Activated B cell treated with CpG ODN at 0.5 μM for 24 hours (primary cell): ENCODE measurements at places on chromosomes 3 and 15. TPM values are rescaled to one million over a fixed set of nuclear protein-coding genes. Genes with fewer than 3 reads are reported as not detected.
A peak's percentile ranks its signal among the peaks of the same experiment; 100 is the strongest.

Gene C3orf52
- total RNA-seq = 1.4 and 1.8 TPM in 2 replicates

GRCh38 chr3:31561891-31562290, 29.2 kb downstream of the STT3B start:
- no peaks in the 10 kb centered on the region for H3K27me3 ChIP-seq
- no peak overlapping the region for H3K27ac ChIP-seq
- no peak for DNase-seq
- H3K36me3 ChIP-seq = peaks cover 19% of the 10 kb centered on the region
- H3K4me3 ChIP-seq = no peak overlapping the region

- no peak overlapping the region for H3K4me3 ChIP-seq
- no peak overlapping the region for H3K27ac ChIP-seq
- peaks cover 24% of the 10 kb centered on the region for H3K27me3 ChIP-seq
- no peak for DNase-seq
These were observed 27.4 kb upstream of the FAM174B start for GRCh38 chr15:92682741-92683510.

DNA sequence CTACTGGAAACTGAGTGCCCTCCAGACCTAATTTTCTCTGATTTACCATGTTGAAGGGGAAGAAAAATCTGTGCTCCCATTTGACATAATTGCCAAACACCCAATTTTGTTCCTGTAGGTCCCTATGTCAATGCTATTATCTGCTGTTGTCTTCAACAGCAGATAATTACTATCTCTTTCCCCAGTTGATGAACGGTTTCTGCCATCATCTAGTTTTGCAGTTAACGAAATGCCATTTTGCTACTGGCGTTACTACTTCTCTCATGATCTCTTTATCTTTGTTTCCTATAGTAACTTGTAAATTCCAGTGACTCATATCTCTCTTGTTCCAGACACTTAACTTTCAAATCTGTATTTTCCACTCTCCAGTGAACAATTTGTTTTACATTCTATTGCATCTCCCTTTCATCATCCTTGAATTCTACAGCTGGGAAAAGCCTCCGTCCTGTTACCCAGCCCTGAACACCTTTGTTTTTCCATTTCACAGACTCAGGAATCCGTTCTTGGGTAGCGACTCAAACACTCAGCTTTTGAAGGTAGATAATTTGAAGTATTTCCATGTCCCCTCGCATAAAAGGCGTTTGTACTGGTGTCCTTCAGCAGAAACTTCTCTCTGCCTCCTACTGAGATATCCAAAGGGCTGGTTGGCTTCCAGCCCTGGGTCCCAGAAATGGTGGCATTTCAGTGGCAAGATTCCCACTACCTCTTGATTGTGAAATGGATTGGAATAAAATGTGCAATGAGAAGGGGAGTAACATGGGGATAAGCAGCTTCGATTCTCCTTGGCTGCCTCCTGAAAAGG, 111.7 kb downstream of the FOXB1 start:
- H3K36me3 ChIP-seq = no peaks in the 10 kb centered on the region
- H3K27ac ChIP-seq = no peak overlapping the region
- no peak overlapping the region for H3K4me3 ChIP-seq
- H3K4me1 ChIP-seq = no peaks in the 10 kb centered on the region
- H3K27me3 ChIP-seq = peaks cover 13% of the 10 kb centered on the region

DNA sequence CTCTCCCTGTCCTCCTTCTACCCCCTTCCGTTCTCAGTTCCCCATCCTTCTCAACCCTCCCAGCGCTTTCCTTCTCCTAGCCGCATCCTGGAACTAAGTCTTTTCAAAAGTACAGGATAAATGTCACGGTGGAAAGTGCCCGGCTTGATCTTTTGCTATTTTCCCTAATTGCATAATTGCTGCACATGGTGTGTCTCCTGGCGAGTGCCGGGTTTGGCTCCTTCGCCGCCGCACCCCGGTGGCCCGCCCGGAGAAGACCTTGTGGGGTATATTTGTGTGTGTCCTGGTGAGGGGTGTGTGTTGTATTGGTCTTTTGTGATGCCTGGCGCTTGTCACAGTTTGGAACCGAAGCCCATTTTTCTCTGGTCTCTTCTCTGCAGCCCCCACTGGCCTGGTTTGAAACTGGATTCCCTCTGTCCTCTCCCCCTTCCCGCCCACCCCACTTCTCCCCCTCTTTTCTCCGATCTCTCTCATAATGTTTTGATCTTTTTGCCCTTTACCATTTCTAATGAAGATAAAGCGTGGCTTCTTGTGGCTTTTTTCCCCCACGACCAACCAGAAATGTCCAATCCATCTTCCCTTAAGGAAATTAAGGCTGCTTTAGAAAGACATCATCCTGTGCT, 692 bp downstream of the UBE2E2 start:
- no peaks in the 10 kb centered on the region for H3K27me3 ChIP-seq
- peaks cover 8% of the 10 kb centered on the region for H3K36me3 ChIP-seq
- peaks cover 43% of the 10 kb centered on the region for H3K4me1 ChIP-seq
- DNase-seq = peak; percentile 36
- H3K4me3 ChIP-seq = peak overlapping the region; percentile 97

Gene LEKR1
- 2.8 and 2.9 TPM in 2 replicates for total RNA-seq

DNA sequence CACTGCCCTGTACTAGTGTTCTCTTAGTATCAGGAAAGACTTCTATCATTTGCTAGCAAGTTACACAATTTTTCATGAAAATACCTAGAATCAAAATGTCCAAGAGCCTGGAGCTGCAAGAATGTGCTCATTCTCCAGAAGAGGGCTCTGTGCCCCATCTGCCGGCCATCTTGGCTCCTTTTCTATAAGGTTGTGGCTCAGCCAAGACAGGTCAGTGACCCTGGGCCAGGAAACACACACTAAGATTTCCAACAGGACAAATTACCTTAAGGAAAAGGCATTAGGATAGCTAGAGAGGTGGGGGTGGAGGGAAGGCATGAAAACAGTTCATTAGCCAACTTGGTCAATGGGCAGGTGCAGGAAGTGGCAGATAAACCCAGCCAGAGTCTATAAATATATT, 20.7 kb downstream of the TIMP4 start:
- H3K27ac ChIP-seq = no peak overlapping the region
- no peaks in the 10 kb centered on the region for H3K36me3 ChIP-seq
- H3K27me3 ChIP-seq = peaks cover 9% of the 10 kb centered on the region
- no peak for DNase-seq
- no peaks in the 10 kb centered on the region for H3K4me1 ChIP-seq
- H3K4me3 ChIP-seq = no peak overlapping the region

- no peak overlapping the region for H3K4me3 ChIP-seq
- DNase-seq = no peak
- H3K27ac ChIP-seq = no peak overlapping the region
- peaks cover 17% of the 10 kb centered on the region for H3K4me1 ChIP-seq
- peaks cover 1% of the 10 kb centered on the region for H3K36me3 ChIP-seq
These were observed 449.8 kb upstream of the TPRG1 start for GRCh38 chr3:188721990-188722389.

DNA sequence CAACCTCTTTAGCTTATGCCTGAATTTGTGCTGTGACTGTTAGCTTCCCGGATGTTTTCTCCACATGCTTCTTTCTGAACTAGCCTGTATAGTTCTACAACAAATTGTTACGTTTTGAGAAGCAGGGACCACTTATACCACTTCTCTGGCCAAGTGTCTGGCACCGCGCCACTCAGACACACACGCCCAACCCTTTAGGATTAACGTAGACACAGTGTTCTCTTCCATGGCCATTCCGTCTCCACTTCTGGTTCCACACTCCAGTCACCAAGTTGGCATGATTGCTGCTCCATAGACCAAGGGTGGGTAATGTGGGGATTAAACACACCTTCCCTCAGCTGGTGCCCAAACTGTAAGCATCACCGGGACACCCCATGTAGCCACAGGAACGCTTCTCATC, 755 bp upstream of the TMEM108 start:
- H3K36me3 ChIP-seq = no peaks in the 10 kb centered on the region
- peak overlapping the region; percentile 29 for H3K4me3 ChIP-seq
- H3K27me3 ChIP-seq = peaks cover 37% of the 10 kb centered on the region
- peaks cover 8% of the 10 kb centered on the region for H3K4me1 ChIP-seq
- H3K27ac ChIP-seq = no peak overlapping the region
- no peak for DNase-seq

Gene PSTPIP1
- total RNA-seq = 33.7 and 42.7 TPM in 2 replicates

GRCh38 chr3:45109771-45110508, 36.2 kb downstream of the CDCP1 start:
- no peak for DNase-seq
- no peaks in the 10 kb centered on the region for H3K36me3 ChIP-seq
- H3K27ac ChIP-seq = no peak overlapping the region
- H3K4me1 ChIP-seq = no peaks in the 10 kb centered on the region

Gene STAG1
- 47.0 and 57.1 TPM in 2 replicates for total RNA-seq

Gene FOXB1
- not detected in 2 replicates for total RNA-seq

DNA sequence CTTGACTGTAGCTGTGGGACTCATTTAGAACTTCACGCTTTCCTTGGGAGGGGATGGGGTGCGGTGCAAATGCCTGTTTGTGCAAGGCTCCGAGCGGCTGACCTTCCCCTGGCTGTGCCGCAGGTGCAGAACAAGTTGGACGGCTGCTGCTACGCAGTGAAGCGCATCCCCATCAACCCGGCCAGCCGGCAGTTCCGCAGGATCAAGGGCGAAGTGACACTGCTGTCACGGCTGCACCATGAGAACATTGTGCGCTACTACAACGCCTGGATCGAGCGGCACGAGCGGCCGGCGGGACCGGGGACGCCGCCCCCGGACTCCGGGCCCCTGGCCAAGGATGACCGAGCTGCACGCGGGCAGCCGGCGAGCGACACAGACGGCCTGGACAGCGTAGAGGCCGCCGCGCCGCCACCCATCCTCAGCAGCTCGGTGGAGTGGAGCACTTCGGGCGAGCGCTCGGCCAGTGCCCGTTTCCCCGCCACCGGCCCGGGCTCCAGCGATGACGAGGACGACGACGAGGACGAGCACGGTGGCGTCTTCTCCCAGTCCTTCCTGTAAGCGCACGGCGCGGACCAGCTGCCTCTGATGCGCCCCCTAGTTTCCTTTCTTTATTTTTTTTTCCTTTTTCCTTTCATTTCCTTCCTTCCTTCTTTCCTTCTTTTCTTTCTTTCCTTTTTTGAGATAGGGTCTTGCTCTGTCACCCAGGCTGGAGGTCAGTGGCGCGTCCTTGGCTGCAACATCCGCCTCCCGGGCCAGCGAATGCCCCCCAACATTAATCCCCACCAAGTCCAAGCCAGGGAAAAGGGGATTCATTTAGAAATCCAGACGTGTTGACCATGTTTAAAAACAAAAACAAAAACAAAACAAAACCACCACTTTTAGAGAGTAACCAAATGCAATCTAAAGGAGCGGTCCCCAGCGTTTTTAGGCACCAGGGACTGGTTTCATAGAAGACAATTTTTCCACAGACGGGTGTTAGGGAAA, 42.7 kb downstream of the EIF2AK4 start:
- peaks cover 41% of the 10 kb centered on the region for H3K36me3 ChIP-seq
- no peaks in the 10 kb centered on the region for H3K27me3 ChIP-seq
- peak overlapping the region; percentile 74 for H3K4me3 ChIP-seq
- H3K4me1 ChIP-seq = no peaks in the 10 kb centered on the region

- H3K27me3 ChIP-seq = peaks cover 22% of the 10 kb centered on the region
- no peak for DNase-seq
- H3K4me3 ChIP-seq = no peak overlapping the region
These were observed 14.4 kb downstream of the FGD5 start for GRCh38 chr3:14832975-14833722.

DNA sequence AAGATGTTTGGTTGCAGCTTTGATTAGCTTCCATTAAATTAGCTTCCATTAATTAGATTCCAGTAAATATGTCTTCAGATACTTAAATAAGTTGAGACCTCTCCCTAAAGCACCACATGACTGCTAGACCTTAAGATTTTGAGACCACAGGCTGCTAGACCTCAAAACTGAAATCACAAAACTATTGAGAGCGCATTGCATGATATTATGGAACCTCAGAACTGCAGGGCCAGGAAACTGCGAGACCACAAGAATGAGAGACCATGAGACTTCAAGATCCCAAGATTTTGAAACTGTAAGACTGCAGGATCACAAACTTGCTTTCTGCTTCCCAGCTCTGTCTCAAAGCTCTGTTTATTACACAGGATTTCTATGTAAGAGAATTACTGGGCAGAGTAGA, 87.4 kb downstream of the TRIM42 start:
- no peak for DNase-seq
- H3K27ac ChIP-seq = no peak overlapping the region
- no peak overlapping the region for H3K4me3 ChIP-seq
- H3K36me3 ChIP-seq = no peaks in the 10 kb centered on the region
- H3K4me1 ChIP-seq = peaks cover 9% of the 10 kb centered on the region
- peaks cover 4% of the 10 kb centered on the region for H3K27me3 ChIP-seq

DNA sequence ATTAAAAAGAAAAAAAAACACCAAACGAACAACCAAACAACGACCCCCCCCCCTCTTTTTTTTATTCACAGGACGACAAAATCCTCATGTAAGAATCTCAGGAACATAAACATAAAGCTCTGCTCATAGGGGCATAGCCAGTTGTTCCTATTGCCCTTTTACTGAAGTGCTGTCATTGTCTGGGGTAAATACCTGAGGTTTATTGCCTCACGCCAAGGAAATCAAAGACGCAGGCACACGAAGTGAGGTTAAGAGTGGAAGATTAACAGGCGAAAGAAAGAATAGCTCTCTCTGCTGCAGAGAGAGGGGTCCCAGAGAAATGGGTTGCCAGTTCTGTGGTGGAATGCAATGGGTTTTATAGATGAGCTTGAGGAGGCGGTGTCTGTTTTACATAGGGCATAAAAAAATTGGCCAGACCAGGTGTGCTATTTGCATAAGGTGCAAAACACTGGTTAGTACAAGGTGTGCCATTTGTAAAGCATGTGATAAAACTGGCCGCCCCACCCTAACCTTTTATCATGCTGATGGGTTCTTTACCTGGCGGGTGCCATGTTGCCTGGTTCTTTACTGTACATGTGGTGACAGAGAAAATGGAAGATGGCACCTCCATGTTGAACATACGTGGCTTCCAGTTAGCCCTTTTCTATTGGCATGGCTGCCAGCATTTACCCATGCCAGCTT, 257.6 kb upstream of the ZPLD1 start:
- no peaks in the 10 kb centered on the region for H3K27me3 ChIP-seq
- no peaks in the 10 kb centered on the region for H3K36me3 ChIP-seq
- H3K4me3 ChIP-seq = no peak overlapping the region
- DNase-seq = no peak
- no peak overlapping the region for H3K27ac ChIP-seq

- H3K27ac ChIP-seq = no peak overlapping the region
- H3K27me3 ChIP-seq = no peaks in the 10 kb centered on the region
- no peak overlapping the region for H3K4me3 ChIP-seq
- DNase-seq = no peak
- no peaks in the 10 kb centered on the region for H3K4me1 ChIP-seq
These were observed 162.9 kb downstream of the ITPR1 start for GRCh38 chr3:4656059-4656458.

Gene KLF13
- 177 and 178 TPM in 2 replicates for total RNA-seq

Gene PEX5L
- total RNA-seq = not detected in 2 replicates

- H3K27ac ChIP-seq = no peak overlapping the region
- DNase-seq = no peak
- peaks cover 17% of the 10 kb centered on the region for H3K27me3 ChIP-seq
- no peak overlapping the region for H3K4me3 ChIP-seq
- H3K4me1 ChIP-seq = peaks cover 7% of the 10 kb centered on the region
These were observed 1.2 kb upstream of the SPICE1 start for GRCh38 chr3:113516115-113516505.

- no peaks in the 10 kb centered on the region for H3K4me1 ChIP-seq
- H3K27ac ChIP-seq = no peak overlapping the region
- H3K36me3 ChIP-seq = no peaks in the 10 kb centered on the region
- no peak for DNase-seq
- H3K4me3 ChIP-seq = no peak overlapping the region
- H3K27me3 ChIP-seq = no peaks in the 10 kb centered on the region
These were observed 36.3 kb downstream of the PRICKLE2 start for GRCh38 chr3:64188810-64189560.

- no peaks in the 10 kb centered on the region for H3K36me3 ChIP-seq
- DNase-seq = no peak
- no peak overlapping the region for H3K4me3 ChIP-seq
- no peak overlapping the region for H3K27ac ChIP-seq
- H3K27me3 ChIP-seq = no peaks in the 10 kb centered on the region
These were observed 34.3 kb downstream of the IL20RB start for GRCh38 chr3:136992115-136992514.

Gene CLDN16
- not detected in 2 replicates for total RNA-seq
